ENCODE measurements at places on chromosomes 5 and 9.

GRCh38 chr5:25963251-25964008 is 1075.0 kb downstream of the CDH9 start:
- no peak for DNase-seq

DNA sequence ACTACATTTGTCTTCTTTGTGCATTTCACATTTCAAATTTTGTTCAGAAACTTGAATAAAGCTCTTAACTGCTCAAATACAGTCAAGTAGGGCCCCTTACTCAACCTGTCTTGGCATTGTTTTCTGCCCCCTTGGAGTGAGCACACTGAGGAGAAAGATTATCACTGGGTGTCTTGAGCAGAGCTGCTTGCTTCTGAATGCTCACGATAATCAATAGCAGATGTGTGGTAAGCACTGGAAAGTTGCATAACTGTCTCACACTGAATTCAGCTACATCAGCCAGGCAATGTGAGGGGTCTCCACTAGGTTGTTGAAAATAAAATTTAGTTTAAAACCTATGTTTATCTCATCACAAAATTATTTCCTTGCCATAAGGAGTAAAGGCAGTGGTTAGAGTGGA is 7.8 kb upstream of the TNFAIP8 start:
- DNase-seq = no peak

GRCh38 chr5:149940941-149941644 is 3.5 kb downstream of the PDE6A start:
- DNase-seq = no peak

GRCh38 chr9:30075451-30076199 is 2308.8 kb upstream of the ACO1 start:
- DNase-seq = no peak

DNA sequence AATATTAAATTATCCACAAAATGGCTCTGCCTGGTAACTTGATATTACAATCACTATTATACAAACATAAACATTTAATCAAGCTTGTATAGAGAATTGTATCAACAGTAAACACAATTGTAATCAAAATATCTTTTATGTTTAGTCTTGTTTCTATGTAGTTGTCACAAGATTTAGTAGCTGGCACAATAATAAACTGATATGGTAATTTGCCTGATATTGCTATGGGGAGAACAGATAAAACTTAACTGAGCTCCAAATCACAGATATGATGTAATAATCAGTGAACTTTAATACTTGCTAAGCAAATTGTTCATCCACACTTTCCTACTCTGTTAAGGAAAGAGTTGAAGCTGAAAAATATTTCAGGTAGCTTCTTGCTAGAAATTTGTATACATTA is 189.8 kb downstream of the MPDZ start:
- no peak for DNase-seq

GRCh38 chr9:93125331-93125894 is 8.6 kb downstream of the NINJ1 start:
- no peak for DNase-seq

GRCh38 chr5:117263231-117263630 is 688.6 kb upstream of the SEMA6A start:
- no peak for DNase-seq

- no peak for DNase-seq
Measured at GRCh38 chr5:90099099-90099498, 310.5 kb downstream of the CETN3 start.

- DNase-seq = no peak
Measured at GRCh38 chr9:129586245-129586644, 34.7 kb downstream of the C9orf50 start.

DNA sequence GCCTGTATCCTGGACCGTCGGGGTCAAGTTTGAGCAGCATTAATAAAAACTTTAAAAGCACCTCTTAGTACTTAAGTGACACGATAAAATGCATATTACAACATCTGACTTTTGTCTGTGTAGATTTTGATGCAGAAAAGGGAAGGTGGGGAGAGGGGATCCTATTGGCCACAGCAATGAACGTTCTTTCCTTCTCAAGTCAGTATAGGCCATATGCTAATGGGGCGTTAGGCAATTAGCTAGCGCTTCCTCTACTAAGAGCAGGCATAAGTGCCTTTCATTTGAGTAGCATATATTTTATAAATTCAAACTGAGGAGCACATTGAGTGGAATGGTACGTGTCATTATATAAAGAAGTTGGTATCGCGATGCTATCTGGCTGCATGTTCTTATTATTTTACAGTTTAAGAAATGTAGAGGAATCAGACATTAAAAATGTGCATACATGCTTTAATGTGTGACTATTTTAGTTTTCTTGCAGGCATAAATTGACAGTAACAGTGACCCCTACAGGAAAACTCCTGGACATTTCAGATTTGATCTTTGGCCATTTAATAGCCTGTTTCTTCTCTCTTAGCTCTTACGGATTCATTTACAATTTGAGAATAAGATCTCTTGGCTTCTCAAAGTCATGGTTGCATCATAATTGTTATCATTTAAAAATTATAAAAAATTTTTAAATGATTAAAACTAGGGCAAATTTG is 1.1 kb upstream of the GNA14 start:
- DNase-seq = no peak

DNA sequence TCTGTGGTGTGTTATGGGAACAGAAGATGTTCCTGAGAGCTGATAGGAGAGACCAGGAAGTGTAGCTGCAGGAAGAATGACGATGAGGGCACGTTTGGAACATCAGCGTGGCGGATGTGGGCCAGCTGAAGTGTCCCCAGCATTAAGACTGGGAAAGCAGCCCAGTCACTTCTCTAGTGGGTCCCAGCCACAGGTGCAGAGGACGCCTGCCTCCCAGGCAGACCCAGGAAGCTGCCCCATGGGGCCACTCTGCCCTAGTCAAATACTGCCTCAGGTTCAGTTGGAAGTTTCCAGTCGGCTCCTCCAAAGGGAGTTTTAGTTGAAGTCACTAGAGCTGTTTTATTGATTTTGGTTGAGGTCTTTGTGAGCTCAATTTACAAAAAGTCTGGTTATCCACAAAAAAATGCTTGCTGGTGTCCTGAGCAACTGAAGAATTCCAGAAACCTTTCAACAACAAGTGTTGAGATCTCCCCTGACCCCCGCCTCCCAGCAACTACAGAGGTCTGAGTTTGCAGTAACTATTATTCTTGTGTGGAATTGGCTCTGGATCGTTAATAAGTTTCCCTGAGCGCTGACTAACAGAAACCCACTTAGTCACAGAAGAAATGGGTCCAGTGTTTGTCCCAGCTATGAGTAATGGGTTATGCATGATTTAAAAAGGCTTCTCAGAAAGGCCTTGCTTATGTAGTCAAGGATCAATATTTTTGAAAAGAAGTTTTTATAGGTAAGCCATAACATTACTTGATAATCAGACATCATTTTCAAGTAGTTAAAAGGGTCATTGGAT is 294.1 kb downstream of the FANCC start:
- DNase-seq = no peak

DNA sequence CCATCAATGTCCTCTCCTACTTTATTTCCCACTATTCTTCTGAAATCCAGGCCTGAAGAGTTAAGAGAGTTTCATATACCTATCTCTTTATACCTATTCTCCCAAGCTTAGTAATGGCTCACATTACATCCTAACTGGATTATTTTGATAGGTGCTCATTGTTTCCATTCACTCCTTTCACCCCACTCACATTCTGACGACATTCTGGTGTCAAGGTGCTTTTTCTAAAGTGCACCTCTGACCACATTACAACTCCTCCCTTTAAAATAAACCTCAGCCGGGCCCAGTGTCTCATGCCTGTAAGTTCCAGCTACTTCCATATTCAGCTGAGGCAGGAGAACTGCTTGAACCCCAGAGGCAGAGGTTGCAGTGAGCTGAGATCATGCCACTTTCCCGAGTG is 417.1 kb downstream of the BNC2 start:
- no peak for DNase-seq

DNA sequence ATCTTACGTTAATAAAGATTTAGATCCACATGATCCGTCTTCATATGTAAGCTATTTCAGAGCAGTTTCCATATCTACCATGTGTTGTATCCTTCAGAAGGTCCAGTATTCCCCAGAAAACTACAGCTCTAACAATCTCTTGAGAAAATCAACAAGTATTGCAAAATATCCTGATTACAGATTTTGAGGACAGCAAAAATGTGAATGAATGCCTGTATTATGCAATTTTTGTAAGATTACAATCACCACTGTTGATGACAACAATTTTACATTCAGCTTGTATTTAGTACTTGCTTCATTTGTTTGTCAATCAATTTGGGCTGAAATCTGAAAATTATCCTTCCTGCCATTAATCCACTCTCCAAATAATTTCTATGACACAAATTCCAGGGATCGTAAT is 43.0 kb upstream of the FLT4 start:
- DNase-seq = no peak

DNA sequence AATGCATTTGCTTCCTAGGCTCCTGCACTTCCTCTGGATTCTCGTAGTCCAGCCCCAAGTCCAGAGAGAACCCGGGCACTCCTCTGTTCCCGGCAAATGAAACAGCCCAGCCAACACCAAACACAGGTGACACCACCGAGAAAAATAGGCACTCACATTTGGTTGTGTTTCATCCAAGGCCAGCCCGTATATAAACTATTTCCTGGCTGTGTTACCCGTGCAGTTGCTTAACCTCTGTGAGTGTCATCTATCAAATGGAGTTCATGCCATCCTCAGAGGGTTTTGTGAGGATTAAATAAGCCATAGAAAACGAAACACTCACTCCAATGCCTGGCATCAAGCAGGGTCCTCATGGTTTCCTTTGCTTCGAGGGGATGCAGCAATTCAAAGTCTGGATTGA is 115.2 kb downstream of the BOD1 start:
- DNase-seq = no peak

DNA sequence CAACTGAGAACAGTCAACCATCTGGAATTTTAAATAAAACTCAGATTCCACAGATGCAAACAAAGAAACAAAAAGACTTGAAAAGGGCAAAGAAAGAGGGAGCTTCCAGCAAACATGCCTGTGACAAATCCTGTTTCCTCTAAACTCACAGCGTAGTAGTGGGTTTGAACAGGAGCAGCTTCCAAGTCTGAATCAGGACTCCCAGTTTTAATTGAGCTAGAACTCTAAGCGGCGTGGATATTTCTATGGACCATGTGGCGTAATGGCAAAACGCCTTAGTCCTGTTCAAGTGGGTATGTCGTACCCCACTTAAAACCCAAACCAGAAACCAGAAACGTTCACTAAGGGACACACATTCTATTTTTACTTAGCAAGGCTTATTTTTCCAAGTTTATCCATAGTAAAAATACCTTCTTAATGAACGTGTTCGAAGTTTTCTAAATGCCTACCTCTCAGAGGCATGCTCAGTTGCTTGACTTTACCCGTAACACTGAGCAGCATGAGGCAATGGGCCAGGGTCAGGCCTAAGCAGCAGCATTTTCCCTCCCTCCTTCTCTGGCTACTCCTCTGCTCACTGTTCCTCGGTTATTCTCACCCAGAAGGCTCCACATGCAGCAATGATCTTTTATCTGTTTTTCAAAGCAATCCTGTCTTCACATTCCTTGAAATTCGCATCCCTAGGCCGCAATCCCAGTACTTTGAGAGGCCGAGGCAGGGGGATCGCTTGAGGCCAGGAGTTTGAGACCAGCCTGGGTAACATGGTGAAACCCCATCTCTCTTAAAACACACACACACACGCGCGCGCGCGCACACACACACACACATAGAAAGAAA is 77.9 kb downstream of the FNBP1 start:
- no peak for DNase-seq

DNA sequence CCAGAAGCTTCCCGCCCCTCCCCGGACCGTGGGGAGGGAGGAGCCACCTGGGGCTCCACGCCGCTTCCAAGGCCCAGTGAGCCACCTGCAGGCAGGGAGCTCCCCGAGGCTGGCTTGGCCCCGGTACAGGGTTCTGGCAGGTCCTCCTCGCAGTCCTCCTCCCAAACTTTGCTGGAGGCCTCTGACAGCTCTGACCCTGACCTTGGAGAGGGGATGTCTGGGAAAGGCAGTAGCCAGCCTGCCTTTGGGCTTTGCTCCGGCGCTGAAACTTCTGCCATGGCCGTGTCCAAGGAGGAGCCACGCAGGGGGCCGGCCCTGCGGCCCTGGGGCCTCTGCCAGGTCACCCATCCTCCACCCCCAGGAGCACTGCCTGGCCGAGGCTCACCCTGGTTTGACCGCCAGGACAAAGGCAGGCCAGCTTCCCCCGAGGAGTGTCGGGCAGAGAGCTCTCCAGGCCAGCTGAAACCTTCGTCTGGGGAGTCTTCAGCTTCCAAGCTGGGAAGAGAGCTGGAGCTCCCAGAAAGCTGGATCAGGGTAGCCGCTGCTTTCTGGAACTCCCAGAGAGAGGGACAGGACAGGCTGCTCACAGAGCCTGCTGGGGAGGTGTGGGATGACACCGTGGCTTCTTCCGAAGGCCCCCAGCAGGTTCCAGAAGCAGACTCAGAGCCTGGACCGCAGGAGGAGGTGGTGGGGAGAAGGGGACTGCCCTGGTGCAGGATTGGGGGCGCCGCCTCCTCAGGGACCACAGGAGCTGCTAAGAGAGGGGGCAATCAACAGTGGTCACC is 9.0 kb upstream of the QSOX2 start:
- no peak for DNase-seq

GRCh38 chr5:140785905-140786686 is at the start of gene PCDHA1:
Gene PCDHA1 (plus strand): TSS chr5:140786140.
- no peak for DNase-seq

DNA sequence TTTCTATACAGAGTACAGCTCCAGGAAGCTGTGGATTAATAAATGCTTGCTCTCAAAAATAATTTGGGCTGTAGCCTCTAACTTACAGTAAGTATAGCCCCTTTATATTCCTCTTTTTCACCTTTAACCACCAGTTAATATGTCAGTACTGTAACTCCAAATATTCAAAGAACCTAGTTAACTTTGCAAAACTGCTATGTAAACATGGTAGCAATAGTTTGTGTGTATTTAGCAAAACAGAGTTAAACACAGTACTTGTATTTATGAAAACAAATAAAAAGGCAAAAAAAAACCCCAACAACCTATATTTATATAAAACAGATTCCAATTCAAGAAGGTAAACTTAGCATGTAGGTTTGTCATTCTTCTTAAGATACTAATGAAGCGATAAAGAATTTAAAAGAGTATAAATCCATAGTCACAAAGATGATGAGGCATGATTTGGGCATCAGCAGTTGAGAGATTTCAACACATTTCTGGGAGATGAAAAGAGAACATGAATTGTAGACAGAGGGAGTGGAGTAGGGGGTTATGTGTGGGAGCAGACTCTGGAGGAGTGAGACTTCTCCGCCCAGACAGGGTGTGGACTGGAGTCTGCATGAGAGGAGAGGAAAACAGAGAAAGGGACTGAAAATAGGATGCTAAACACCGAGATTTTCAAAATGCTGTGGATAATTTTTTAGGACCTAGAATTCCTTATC is 47.0 kb upstream of the F2RL1 start:
- DNase-seq = no peak

DNA sequence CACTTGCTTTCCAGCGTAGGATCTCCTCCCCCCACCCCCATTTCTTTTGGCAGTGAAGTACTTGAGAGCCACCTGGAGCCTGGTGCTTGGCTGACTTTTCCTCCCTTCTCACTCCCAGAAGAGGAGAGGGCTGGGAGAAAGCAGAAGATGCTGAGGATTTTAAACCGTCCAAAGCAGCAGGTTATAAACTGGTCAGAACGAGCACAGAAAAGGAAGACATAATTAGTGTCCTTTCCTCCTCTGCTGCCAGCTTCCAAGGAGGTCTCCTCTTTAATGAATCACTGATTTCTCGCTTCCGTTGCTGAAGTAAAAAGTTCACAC is 563 bp upstream of the FGF10 start:
- no peak for DNase-seq

- no peak for DNase-seq
Measured at GRCh38 chr9:90641884-90642487, 638 bp downstream of the DIRAS2 start.

All from cerebellum (tissue), 4 donors.